CD14-positive monocyte (primary cell): ENCODE measurements at places on chromosomes 13 and 19.
A peak's percentile ranks its signal among the peaks of the same experiment; 100 is the strongest.

- DNase-seq = no peak
Observed at GRCh38 chr13:74929436-74929835, 552.5 kb downstream of the TBC1D4 start.

DNA sequence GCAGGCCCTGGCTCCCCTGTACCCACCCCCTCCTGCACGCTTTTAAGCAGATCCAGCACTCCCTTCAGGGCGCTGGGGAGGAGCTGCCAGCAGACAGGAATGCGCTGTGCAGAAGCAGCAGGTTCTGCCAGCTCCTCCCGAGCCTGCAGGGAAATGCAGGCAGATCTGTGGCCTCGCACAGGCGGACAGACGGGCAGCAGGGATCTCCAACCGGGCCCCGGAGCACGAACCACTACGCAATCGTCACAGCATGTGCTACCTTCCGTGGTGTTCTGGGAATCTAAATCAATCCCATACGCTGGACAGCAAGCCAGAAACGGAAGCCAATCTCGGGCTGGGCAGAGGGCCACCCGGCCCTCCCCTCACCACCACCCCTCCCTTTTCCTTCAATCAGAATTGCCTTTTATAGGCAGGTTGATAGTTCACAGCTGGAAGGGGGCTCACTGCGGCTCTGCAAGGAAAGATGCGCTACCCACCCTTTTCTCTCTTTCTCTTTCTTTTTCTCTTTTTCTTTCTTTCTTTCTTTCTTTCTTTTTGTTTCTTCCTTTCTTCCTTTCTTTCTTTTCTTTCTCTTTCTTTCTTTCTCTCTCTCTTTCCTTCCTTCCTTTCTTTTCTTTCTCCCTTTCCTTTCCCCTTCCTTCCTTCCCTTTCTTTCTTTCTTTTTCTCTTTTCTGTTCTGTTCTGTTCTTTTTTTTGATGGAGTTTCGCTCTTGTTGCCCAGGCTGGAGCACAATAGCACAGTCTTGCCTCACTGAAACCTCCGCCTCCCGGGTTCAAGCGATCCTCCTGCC, 99.9 kb downstream of the GNG7 start:
- no peak for DNase-seq

- DNase-seq = no peak
Observed at GRCh38 chr19:54464044-54464629, 559 bp upstream of the LENG9 start.

- no peak for DNase-seq
Observed at GRCh38 chr13:97307882-97308624, 85.9 kb downstream of the MBNL2 start.

GRCh38 chr19:18205200-18205892, 1.5 kb upstream of the RAB3A start:
- peak; percentile 43 for DNase-seq

DNA sequence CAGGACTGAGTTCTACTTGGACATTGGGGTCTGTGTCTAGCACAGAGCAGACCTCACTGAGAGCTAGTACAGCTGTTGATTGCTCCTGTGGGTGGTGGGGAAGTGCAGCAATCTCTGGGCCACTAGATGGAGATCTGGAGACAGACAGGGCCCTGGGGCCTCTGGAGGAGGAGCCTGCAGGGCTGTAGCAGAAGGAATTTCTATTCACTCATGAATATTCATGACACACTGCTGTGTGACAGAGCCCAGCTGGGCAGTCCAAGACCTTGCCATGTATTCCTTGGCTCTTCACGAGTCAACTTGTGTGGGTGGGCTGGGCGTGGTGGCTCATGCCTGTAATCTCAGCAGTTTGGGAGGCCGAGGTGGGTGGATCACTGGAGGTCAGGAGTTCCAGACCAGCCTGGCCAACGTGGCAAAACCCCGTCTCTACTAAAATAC, 37.5 kb downstream of the SUGP2 start:
- DNase-seq = peak; percentile 43

GRCh38 chr13:78587395-78587794, 16.0 kb downstream of the POU4F1 start:
- no peak for DNase-seq

DNA sequence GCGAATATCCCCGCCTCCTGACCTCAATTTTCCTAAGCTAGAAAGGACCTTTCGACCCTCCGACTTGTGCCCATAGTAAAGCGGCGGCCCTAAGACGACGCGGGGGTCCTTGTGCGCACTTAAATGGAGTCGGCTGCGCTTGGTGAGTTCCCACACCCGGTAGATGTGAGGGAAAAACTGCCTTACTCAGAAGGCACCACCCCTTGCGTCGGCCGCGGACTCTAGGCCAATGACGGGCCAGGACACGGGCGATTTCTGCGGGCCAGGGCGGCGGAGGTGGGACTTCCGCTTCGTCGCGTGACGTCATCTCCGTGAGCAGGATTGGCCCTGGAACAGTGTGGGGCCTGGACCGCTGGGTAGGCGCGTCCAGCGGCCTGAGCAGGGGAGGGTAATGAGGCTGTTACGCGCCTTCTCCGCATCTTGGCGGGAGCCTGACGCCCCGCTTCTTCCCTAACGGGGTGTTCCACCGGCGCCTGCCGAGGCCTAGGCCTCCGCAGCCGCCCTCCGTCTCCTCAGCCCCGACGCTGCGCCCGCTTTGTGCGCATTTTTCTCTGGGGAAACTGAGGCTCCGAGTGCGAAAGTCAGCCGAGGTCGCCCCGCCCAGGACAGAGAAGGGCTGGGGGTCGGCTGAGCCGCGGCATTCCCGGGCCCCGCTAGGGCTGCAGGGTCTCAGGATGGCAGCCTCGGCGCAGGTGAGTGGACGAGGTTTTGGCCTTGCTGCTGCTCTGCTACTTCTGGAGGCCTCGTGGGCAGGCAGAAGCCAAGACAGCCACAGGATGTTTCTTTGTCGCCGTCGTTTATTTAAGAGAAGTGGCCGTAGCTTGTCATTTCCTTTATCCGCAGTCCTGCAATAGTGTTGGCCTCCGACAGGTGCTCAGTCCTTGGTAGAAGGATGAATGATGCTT, at the start of gene ZNF543:
TSS of gene ZNF543 (plus strand) at position 293 of the 905 bp plus-strand sequence. CDS start at position 675, 382 bp downstream.
- DNase-seq = peak; percentile 95

DNA sequence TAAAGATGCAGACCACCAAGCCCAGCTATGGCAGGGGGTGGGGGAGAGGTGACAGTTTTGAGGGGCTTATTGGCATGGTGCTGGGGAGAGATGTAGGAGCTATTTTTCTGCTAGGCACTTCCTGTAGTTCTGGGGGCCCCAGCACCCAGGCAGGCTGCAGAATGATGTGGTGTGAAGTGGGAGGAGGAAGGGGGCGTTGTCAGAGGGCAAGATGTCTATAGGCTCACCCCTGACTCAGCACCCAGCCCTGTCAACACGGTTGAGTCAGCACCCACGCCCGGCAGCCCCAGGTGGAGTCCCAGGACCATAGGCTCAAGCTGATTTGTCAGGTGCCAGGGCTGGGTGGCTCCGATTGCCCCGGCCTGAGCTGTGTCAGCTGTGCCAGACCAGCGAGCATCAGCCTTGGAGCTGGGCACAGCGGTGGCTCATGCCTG, 5.8 kb downstream of the KLF2 start:
- peak; percentile 85 for DNase-seq
